ENCODE measurements at places on chromosomes 12 and 14. TPM values are rescaled to one million over a fixed set of nuclear protein-coding genes. Genes with fewer than 3 reads are reported as not detected.

Gene PPM1H
- 3.9 TPM for total RNA-seq

DNA sequence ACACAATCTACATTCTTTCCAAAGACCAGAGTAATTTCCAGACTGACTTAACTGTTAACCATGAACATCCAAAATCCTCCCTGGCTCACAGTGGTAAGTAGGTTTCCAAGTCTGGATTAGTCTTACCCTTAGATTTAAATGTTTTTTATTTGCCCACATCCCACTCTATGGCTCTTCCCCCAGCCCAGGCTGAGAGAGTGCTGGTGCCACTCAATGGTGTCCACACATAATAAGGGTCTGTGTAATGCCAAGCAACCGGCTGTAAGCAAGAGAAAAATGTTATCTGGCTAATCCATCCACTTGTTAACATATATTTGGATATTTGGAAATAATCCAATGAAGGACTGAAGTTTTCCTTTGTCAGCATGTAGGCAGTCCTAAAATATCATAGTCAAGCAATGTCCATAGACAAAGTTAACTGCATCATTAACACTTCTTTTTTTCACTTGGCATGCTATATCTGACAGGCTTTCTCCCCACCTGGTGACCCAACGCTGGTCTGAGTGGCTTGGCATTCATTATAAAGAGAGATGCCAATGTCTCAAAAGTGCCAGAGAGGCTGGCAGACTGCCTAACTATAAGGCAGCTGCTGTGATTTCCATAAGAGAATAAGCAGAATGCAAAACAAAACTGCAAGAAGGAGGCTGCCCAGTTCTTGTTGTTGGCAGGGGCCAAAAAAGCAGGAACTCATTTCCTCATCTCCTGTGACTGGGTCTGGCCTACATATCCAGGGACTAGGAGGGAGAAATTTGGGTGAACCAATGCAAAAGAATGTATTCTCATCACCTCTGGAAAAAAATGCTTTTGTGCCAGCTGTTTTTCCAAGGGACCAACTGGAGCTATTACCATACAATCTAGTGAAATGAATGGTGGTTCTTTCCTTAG, 13.9 kb upstream of the HOXC13 start:
- DNase-seq = no peak

- DNase-seq = no peak
Measured at GRCh38 chr12:104090685-104091084, 26.4 kb downstream of the HCFC2 start.

GRCh38 chr14:58131386-58131785, 20.6 kb downstream of the ARMH4 start:
- DNase-seq = peak; percentile 41

- DNase-seq = peak; percentile 22
Measured at GRCh38 chr12:76449583-76449982, 101.4 kb upstream of the BBS10 start.

Measured in epithelial cell of proximal tubule (primary cell).